Brain microvascular endothelial cell (primary cell): ENCODE measurements at places on chromosomes 1 and 21.

DNA sequence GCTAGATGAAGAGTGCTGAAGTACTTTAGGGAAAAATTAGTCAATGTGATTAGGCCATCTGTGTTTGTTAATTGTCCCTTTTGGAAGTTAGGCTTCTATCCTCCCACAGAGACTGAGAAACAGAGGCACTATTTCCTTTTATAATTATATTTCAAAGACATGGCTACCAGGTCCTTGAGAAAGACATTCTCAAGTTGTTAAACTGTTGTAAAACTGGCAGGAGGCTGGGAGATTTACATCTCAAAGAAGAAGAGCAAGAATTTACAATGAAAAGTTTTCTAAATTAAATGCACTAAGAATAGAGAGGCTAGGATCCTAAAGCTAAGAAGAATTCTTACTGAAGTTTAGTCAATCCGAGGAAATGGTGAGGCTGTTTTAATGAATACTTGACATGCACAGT is 74.0 kb upstream of the BRINP3 start:
- DNase-seq, result no peak

DNA sequence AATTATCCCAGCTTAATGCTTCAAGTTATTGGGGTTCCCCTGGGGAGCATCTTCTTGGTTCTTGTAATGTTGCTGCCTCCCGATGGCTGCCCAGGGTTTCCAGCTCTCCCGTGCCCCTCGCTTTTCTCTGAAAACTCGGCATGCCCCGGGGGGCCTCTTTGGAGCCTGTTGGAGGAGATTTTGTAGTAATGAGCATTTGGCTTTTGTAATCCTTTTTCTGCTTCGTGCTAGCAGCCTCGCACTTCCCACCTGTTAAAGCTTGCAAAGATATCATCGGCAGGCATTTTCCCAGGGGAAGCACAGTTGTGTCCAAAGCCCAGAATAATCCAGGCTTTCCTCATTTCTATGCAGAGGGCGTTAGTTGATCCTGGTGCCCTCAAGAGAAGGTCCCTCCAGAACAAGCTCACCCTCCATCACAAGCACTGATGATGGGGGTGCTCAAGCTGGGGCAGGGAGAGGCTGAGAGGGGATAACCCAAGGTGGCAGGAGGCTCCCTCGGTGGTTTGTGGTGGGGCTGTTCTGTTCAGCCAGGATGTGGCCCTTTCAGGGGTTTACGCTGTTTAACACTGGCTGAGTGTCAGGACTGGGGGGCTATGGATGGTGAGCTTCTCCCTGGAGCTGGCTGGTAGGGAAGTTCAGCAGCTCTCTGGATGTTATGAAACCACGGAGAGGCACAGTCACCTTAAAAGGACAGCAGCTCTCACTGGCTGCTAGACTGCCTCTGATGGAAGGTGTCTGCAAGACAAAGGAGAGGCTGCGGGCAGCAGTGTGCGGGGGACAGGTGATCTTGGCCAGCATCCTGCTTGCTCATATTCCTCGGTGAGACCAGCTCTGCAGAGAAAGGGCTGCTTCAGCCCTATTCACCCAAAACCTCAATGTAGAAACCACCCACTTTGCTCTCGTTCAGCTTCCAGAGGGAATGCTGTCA is 477.1 kb upstream of the VAMP3 start:
- DNase-seq, result no peak

DNA sequence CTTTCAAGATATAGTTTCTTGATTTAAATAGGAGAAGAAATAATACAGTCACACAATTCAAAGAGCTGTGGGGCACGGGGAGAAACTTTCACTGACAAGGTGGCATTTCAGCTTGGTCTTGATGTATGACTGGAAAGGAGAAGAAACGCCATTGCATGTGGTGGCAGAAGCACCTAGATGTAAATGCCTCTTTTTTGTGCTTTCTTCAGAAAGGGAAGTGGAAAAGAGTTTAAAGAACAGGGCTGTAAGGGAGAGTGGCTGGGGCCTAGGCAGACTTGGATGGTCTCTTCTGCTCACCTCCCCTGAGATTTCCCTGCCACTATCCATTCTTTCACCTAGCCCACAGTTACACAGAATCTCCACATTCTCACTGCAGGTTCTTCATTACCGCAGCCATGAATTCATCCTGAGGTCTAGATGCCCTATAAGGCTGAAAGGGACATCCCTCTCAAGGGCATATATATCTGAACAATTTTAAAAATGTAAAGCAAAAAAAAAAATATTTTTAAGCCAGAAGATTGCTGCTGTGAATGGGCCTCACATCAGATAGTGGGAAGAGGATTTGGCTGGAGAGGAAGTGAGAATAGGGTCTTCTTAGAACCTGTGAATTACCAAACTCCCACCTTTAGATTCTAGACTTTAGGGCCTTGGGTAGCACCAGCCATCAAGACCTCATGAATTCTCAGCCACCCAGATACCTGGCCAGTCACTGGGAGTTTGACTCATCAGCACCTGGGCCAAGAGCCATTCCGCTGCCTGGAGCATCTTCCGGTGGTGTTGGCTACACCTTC is 23.4 kb downstream of the CACNA1E start:
- no peak for DNase-seq

DNA sequence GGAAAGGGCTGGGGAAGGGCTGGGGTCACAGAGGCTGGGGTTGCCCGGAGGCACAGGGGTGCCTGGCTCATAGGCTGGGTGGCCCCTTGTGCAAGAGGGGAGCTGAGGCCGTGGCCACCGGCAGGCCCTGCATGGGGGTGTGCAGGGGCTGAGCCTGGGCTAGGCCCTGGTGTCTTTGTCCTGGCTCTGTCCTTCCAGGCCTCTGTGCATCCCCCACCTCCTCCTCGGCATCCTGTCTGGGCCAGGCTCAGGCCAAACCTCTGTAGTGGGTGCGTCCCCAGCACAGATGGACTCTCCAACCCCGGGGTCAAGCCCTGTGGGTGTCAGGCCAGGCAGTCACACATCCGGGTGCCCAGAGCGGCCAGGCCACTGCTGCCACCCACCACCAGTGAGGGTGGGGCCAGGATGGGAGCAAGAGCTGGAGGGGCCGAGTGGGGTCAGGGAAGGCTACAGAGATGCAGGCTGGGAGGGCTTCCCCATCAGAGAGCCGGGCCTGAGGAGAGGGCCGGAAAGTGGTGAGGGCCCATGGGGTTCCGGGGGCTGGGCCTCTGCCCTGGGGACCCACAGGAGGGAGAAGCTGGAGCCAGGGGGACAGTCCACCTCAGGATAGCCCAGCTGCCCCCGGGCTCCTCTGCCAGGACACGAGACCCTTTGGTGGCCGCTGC is 19.4 kb downstream of the PANK4 start:
- DNase-seq, result no peak

- DNase-seq, result no peak
Observed at GRCh38 chr1:17217607-17218006, 12.7 kb downstream of the PADI1 start.

DNA sequence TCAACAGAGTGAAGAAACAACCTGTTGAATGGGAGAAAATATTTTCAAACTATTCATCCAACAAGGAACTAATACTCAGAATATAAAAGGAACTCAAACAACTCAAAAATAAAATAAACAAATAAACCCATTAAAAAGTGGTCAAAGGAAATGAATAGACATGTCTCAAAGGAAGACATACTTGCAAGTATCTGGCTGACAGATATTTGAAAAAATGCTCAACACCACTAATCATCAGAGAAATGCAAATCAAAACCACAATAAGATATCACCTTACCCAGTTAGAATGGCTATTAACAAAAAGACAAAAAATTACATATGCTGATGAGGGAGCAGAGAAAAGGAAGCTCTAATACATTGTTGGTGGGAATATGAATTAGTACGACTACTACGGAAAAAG is 38.2 kb downstream of the TNFSF4 start:
- DNase-seq, result no peak

DNA sequence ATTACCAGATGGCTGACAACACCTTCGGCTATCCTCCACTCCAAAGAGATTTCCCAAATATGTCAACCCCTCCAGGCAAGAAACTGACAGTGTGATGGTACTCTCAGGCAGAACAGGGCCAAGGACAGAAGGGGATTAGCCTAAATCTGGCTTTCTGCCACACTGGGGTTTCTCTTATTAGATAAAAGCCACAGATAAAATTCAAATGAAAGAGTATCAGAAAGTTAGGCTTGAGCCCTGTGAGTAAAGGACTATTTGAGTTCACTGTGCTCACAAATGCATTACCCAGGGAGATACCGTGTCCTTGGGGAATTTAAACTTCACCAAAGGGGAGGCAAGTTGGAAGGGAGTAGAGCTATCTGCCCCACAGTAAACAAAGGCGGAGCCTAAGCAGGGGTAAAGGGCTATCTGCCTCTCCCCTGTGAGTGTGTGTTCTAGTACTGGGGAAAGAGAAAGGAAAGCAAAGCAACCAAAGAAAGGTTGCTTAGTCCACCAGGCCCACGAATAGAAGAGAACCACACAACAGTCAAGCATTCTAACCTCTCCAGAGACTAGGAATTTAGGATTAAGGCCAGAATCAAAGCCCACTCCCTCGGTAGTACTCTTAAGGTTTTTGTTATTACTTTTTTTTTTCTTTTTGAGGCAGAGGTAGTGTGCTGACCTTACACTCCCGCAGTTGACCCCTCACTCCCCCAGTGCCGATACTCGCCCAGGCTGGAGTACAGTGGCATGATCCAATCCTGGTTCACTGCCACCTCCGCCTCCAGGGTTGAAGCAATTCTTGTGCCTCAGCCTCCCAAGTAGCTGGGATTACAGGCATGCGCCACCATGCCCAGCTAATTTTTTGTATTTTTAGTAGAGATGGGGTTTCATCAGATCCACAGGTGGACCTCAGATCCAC is 12.7 kb downstream of the TPM3 start:
- DNase-seq, result no peak

DNA sequence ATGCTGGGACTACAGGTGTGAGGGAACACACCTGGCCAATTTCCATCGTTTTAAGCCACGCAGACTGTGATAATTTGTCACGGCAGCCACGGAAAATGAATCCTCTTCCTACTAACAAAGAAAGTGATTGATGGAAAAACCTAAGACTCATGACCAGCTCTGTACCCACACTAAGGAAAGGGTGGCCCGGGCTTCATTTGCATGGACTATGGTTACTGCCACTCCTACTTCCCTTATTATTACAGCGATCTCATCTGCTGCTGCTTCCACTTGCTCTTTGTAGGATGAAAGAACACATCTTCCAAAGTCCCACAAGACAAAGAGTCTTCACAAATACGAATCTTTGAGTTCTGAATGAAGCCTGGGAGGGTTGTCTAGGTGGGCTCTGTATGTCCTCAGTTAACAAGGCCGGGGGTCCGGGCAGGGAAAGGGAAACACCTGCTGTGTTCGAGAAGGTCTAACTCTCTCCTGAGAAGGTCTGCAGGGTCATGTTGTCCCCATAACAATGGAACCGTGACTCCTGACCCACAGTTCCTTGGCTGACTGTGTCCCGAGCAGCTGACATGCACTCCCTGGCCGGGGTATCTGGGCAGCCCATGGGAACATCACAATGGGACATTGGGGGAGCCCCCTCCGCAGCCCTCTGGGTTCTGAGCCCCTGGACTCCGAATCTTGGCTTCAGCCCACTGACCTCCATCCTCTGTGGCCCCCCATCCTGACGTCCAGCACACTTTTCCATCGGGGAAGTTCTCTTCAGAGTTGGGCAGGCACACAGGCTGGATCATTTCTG is 13.3 kb upstream of the TFF1 start:
- DNase-seq, result no peak

- DNase-seq, result no peak
Observed at GRCh38 chr1:99228153-99228552, 36.1 kb upstream of the PLPPR4 start.

GRCh38 chr1:24384251-24385090 is 29.1 kb downstream of the STPG1 start:
- DNase-seq, result peak; percentile 64

- DNase-seq, result no peak
Observed at GRCh38 chr1:27601771-27602461, 2.0 kb downstream of the AHDC1 start.

DNA sequence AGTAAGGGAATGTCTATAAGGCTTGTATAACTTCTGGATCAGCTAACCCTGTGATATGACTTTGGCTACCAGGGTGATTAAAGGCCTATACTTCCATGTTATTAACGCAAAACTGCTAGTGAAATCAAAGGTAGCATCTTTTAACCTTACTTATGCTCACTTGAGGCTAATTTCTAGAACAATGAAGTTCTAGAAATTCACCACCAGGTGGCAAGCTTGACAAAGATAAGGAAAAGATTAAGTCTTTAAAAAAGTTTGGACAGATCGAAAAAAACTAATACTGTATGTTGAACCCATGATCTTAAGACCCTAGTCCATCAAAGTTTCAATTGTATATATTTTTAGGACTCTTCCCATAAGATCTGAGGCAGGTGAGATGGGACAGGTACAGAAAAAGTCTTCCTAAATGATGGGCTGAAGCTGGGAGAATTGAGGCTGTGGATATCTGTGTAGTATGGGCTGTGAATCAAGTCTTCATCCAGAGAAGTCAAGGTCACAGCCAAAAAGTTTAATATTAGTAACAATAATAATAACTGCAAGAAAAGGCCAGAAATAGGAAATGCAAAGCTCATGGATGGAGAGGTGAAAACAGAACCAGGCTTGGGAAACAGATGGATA is 18.8 kb downstream of the KYAT3 start:
- peak; percentile 41 for DNase-seq

- no peak for DNase-seq
Observed at GRCh38 chr1:22231995-22232690, 89.2 kb upstream of the WNT4 start.

- no peak for DNase-seq
Observed at GRCh38 chr1:178450871-178451270, 45.9 kb downstream of the CLEC20A start.

GRCh38 chr1:91569411-91570119 is 68.9 kb downstream of the CDC7 start:
- peak; percentile 83 for DNase-seq

DNA sequence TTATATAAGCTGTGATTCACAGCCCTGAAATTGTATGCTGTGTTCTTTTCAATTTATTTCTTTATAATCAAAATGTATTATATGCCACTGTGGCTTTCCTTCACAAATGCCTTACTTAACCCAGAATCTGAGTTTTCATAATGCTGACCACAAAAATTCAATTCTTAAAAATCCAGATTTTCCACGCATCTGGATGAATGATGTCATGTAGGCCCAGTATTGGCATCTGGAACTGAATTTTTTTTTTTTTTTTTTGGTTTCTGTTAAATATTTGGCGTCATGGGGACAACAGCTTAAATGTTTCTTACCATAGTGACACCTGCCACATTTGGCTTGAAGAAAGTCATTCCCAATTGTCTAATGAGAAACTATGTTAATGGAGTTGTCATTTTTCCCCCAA is 296.8 kb downstream of the TM2D1 start:
- no peak for DNase-seq

DNA sequence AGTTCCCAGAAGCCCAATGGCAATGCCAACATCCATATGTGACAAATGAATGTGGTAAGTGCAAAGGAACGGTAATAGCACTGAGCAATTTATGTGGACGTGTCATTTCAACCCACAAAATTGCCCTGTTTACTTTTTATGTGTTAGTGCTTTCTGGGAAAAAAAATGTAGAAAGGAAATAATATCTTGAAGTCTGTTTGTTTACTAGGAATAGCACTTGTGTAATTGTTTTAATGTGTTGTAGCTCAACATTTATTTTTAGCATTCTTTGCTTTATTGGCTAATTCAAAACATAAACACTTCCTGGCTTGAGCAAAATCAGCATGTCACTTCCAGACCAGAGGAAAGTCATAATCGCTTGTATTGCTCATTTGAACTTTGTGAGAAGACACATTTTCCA is 224.8 kb upstream of the KCNK2 start:
- no peak for DNase-seq

- no peak for DNase-seq
Observed at GRCh38 chr1:103761896-103762295, 12.2 kb downstream of the AMY1C start.
